ENCODE measurements at places on chromosomes 4 and X.

- no peak for DNase-seq
Measured at GRCh38 chr4:169761846-169762245, 4.1 kb upstream of the HPF1 start.

DNA sequence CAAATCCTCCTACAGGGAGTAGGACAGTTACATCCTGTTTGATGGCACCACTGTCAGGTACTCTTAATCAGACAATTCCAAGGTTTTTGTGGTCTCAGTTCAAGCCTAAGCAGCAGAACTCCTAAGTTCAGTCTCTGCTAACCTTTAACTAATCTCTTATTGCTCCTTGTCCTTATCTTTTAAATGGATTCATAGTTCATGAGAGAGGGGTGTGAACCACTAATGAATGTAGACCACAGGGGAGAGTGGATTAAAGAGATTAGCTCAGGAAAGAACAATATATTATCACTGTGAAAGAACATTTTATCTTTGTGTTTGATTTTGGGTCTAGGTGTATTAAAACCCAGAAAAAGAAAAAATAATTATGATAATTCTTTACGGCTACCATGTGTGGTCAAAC, 168.9 kb downstream of the DCK start:
- no peak for DNase-seq

GRCh38 chrX:134173541-134174272, 63.3 kb upstream of the CCDC160 start:
- no peak for DNase-seq

- DNase-seq = no peak
Measured at GRCh38 chr4:61462451-61463326, 262.6 kb downstream of the ADGRL3 start.

- no peak for DNase-seq
Measured at GRCh38 chrX:64204701-64205440, 637 bp downstream of the AMER1 start.

DNA sequence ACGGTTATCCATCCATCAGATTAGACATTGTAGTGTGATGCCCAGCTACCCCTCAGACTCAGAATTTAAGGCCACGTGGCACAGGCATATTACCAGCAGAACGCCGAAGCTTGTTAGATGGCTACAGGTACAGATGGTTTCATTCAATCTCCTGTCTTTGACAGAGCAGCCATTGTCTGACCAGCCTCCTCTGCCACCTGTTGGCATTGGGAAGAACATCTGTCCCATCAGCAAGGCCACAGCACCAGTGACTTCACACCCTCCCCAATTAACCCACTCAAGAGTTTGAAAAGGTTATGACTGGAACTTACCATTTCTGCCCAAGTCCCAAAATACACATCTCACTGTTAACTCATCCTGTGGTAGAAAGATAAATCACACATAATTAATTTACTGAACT, 22.0 kb upstream of the PHKA2 start:
- no peak for DNase-seq

DNA sequence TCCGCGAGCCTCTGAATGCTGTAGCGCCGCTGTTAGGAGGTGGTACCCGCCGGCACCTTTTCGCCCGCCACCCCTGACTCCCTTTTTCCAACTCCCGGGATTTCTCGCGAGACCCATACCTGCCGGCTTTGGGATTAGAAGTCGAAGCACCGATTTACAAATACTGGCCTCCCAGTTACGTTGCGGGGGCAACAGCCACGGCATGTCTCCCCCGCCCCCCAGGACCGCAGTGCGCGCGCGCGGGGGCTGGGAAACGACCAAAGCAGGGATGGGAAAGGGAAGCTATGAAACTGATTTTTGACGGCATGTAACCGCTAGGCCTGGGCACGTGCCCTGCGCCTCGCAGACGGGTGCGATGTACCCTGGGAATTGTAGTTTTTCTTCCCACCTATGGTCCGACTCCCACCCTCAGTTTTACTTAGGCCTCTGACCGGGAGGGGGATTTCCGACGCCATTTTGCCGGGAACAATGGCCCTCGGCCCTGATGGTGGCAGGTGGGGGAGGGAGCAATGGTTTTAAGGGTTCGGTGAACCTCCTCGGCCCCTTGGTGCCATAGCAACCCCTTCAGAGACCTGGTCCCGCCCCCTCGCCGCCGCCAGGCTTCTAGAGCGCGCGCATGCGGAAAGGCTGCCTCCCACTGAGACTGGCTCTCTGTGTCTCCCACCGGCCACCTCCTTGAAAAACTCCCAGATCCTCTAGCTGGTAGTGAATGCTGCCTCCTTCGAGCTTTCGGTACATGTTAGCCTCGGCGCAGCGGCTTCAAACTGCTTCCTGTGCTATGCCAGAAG, 772 bp upstream of the WNK3 start:
- peak; percentile 7 for DNase-seq

- peak; percentile 27 for DNase-seq
Measured at GRCh38 chr4:67198727-67199126, 346.6 kb downstream of the CENPC start.

DNA sequence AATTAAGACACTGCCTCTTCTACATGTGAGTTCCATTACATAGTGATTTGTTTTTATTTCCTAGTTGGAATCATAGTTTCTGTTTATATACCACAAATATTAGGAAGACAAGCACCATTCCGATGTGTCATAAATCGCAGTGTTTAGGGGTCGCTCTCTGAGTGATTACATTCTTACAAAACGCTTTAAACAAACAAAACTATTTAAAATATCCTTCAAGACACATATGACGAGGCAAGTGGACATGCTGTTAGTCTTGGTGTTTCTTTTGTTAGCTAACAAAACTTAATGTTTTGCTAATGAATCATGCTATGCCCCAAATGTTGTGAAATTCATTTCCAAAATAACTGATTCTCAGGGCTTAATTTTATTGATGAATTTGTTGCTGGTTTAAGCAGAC, 1219.3 kb upstream of the PRKX start:
- DNase-seq = no peak

GRCh38 chr4:118910221-118910620, 21.6 kb downstream of the SYNPO2 start:
- no peak for DNase-seq

- DNase-seq = no peak
Measured at GRCh38 chr4:6561706-6562371, 13.2 kb upstream of the MAN2B2 start.

GRCh38 chr4:152691761-152692160, 12.0 kb upstream of the TMEM154 start:
- DNase-seq = no peak

Measured in amniotic stem cell (primary cell).